Glutamatergic neuron (in vitro differentiated cells): ENCODE measurements at places on chromosomes 3 and 15. TPM values are rescaled to one million over a fixed set of nuclear protein-coding genes. Genes with fewer than 3 reads are reported as not detected.
A peak's percentile ranks its signal among the peaks of the same experiment; 100 is the strongest.

DNA sequence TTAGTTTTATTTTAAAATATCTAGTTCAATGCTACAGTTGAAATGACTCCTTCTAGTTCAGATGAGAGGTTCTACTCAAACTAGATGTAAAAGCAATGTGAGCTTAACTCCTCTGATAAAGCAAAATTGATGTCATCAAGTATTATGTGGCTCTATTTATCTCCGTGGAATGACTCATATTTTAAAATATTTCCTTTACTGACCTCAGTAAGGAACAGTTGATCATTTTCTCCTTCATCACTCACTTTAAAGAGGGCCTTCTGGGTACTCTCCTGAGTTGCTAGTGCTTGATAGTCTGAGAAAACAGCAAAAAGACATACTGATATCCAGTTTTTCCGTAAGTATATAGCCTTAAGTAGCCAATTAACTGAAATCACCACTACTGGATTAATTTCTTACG is 1099.3 kb downstream of the ROBO2 start:
- DNase-seq, result no peak

DNA sequence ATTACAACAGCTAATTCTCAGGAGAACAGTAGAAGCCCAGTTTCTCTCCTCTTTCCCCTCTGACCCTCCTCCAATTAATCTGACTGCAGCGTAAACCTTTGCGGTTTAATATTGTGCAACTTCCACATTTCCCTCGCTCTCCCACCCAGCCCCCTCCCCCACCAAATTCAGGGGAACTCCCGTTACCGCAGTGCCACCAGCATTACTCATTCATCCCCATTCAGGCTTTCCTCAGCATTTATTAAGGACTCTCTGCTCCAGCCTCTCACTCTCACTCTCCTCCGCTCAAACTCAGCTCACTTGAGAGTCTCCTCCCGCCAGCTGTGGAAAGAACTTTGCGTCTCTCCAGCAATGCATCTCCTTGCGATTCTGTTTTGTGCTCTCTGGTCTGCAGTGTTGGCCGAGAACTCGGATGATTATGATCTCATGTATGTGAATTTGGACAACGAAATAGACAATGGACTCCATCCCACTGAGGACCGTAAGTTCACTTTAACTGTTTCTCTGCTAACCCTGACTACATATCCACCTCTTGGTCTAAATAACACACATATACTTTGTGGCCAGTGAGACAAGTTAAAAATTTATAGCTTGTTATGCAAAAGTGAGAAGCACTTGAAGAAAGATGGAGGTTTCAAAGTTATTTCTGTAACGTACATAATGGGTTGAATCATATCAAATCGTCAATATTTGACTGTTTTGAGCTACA is at the start of gene PTX3:
Gene PTX3, plus strand, starts transcription at position 268 of the 709 bp plus-strand sequence. Its CDS starts 84 bp downstream, at position 352.
- DNase-seq, result no peak

The SCAMP5 gene
- total RNA-seq, result 164 TPM

GRCh38 chr3:124829819-124830554 is 57.2 kb downstream of the ITGB5 start:
- DNase-seq, result no peak

DNA sequence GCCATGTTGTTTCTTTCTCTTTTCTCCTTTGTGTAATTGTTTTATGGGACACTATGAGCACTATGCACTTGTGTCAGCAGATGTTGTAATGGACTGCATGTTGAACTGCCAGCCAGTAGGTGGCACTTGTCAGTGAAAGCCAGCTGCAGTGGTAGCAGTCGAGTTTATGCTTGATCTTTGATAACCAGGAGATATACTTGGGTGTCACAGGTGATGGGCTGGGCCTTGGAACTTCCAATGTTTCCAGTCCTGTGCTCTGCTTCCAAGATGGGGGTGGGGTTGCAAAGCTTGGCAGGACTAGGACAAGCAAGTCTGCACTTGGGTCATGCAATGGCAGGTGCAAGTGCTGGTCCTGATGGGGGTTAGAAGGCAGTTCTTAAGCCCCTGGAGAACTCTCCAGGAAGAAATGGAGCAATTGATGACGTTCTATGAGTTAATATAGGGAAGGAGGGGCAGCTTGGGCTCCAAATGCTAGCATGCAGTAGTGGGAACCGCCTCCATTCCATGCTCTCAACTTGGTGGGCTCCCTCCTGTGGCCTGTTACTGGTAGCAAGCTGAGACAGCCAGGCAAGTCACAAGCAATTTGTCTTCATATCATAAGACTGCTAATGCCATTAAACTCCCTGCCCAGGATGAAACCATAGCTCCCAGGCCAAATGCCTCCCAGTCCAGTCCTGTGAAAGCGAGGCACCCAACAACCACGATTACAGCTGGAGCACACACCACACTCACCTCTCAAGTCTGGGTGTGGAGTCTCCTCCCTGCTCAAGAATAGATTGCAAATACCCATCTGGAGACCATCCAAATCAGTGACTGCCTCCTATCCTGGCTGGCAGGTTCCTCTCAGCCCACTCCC is 287.2 kb downstream of the CGGBP1 start:
- peak; percentile 34 for DNase-seq

The STAC gene
- total RNA-seq, result 1.2 TPM

GRCh38 chr15:74906067-74906449 is 593 bp downstream of the FAM219B start:
- peak; percentile 50 for DNase-seq

GRCh38 chr15:71666763-71667620 is 143.4 kb upstream of the NR2E3 start:
- no peak for DNase-seq

DNA sequence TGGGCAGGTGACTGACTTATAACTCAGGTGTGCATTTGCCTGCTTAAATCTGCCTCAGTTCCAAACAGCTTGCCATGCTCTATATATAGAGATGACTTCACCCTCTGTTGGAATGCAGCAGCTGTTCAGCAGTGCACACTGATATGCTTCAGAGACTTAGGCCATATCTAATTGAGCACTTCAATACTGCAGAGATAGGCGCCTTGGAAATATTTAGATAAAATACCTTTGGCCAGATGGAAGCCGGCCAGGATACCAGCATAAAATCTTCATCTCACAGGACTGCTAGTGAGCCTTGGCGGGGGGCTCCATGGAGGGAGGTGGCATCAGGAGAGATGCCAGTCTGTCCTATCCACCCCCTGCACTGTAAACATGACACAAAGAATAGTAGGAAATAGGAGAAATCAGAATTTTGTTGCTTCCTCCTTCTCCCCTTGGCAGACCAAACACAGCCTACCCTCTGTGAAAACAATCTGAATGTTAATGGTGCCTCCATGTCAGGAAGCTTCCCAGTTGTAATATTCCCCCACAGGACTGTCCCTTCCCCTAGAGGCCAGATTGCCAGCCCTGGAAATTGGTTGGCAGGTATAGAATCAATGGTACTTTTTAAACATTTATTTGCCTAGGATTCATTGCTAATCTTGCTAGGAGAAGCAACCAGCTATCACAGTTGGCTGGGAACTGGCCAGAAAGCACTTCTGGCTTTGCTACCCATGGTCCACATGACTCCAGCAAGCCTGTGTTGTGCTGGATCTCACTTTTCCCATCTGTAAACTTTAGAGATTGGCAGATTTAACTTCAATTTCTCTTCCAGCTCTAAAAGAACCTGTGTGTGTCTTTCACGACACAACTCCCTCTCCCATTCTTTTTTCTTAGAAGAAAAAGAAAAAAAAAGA is 215.5 kb upstream of the KCNMB2 start:
- DNase-seq, result no peak
